Fibroblast of lung (primary cell): ENCODE measurements at places on chromosomes 5 and 9.

- no peaks in the 10 kb centered on the region for H3K36me3 ChIP-seq
- H3K27ac ChIP-seq, result no peak overlapping the region
- DNase-seq, result no peak
- H3K4me1 ChIP-seq, result no peaks in the 10 kb centered on the region
These were observed 396.0 kb upstream of the ZNF608 start for GRCh38 chr5:125142458-125142857.

DNA sequence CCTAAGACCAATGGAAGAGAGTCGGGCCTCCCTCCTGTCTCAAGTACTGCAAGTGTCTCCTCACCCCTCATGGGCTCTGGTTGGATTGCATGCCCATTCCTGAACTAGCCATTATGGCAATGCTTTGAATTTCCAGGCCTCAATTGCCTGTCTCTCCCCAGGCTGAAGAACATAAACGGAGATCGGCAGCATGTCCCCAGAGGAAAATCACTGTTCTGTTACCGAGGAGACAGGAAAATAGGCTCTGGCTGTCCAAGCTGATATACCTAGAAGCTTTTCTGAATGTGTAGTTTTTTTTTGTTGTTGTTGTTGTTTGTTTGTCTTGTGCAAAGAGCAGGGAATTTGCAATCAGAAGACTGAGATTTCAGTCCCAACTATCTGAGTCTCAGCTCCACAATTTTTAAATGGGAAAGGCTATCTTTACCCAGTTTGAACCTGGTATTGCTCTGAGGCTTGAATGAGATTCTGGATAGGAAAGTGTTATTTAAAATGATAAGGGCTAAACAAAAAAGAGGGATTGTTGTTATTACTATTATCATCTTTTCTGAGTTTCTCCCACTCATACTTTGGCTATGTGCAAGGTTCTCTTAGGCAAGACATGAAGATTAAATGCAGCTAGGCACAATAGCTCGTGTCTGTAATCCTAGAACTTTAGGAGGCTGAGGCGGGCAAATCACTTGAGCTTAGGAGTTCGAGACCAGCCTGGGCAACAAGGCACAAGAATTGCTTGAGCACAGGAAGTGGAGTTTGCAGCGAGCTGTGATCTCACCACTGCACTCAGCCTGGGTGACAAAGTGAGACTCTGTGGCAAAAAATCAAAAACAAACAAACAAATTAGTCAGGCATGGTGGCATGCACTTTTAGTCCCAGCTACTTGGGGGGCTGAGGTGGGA lies 77.2 kb upstream of the KLF9 start:
- H3K27ac ChIP-seq, result no peak overlapping the region
- DNase-seq, result no peak
- no peaks in the 10 kb centered on the region for H3K36me3 ChIP-seq
- H3K4me1 ChIP-seq, result no peaks in the 10 kb centered on the region
- no peak overlapping the region for H3K4me3 ChIP-seq
- H3K27me3 ChIP-seq, result no peaks in the 10 kb centered on the region

DNA sequence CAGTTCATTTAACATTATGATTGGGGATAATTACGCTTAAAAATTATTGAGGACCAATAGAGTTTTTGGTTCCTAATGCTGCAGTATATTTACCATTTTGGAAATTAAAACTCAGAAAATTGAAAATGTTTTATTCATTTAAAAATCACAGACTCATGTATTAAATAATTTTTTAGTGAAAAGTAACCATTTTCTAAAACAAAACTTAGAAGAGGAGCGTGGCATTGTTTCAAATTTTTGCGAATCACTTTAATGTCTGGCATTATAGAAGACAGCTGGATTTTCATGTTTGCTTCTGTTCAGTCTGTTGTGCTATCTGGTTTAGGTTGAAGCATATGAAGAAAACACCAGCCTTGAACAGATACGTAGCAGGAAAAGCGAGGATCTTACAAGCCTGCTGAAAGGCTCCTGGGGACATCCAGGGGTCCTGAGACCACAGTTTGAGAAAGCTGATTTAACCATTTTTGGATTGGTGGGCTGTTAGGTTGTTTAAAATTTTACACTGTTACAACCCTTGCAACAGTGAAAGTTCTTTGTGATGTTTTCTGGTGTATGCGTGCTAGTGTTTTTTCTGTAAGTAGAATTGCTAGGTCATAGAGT lies 1.6 kb downstream of the ZFYVE16 start:
- peak overlapping the region; percentile 88 for H3K4me3 ChIP-seq
- H3K36me3 ChIP-seq, result peaks cover 2% of the 10 kb centered on the region
- DNase-seq, result peak; percentile 5
- no peaks in the 10 kb centered on the region for H3K27me3 ChIP-seq
- peak overlapping the region; percentile 43 for H3K27ac ChIP-seq

DNA sequence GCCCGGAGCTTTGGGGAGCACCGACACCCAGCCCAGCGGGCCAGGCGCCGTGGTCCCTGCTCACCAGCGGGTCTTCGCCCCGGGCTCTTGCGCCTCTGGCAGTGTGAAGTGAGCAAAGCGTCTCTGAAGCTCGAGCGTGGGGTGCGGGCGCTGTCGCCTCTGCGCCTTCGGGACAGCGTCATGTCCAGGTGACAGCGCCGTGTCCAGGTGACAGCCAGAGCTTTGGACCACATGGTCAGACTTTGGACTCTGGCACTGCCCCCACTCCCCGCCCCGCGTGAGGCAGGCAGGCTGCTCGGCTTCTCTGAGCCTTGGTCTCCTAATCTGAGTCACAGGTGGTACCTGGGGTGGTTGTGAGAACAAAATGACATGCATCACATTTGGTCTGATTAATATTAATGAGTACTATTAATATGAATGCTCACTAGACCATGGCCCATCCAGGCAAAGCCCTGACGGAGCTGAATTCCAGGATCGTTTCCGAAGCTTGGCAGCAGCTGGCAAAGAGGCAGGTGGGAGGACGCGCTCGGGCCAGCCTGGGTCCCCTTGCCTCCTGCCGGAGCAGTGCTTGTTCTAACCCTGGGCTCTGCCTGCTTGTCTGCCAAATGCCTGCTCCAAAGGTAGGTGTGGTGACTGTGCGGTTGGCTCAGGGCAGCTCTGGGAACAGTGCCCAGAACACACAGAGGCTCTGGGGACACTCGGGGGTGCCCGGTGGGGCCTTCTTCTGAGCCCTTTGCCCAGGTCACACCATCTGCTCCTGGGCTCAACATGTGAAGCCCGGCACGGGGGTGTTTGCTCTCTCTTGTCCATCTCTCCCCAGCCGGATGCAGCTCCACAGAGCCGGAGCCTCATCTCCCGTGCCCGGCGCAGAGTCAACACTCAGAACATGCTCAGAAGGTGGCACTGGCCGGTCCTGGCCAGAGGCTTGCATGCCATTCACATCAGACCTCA lies 157.1 kb downstream of the OLFM1 start:
- no peaks in the 10 kb centered on the region for H3K4me1 ChIP-seq
- H3K27ac ChIP-seq, result no peak overlapping the region
- H3K4me3 ChIP-seq, result no peak overlapping the region
- H3K27me3 ChIP-seq, result no peaks in the 10 kb centered on the region
- no peak for DNase-seq

- H3K36me3 ChIP-seq, result no peaks in the 10 kb centered on the region
- no peak overlapping the region for H3K4me3 ChIP-seq
- no peak for DNase-seq
- H3K4me1 ChIP-seq, result no peaks in the 10 kb centered on the region
- no peaks in the 10 kb centered on the region for H3K27me3 ChIP-seq
- no peak overlapping the region for H3K27ac ChIP-seq
These were observed 1849.2 kb upstream of the C9orf72 start for GRCh38 chr9:29422438-29422837.

- no peak overlapping the region for H3K4me3 ChIP-seq
- peaks cover 7% of the 10 kb centered on the region for H3K4me1 ChIP-seq
- peak; percentile 64 for DNase-seq
- H3K27me3 ChIP-seq, result no peaks in the 10 kb centered on the region
These were observed 106.8 kb downstream of the PDE6A start for GRCh38 chr5:149837680-149838269.

DNA sequence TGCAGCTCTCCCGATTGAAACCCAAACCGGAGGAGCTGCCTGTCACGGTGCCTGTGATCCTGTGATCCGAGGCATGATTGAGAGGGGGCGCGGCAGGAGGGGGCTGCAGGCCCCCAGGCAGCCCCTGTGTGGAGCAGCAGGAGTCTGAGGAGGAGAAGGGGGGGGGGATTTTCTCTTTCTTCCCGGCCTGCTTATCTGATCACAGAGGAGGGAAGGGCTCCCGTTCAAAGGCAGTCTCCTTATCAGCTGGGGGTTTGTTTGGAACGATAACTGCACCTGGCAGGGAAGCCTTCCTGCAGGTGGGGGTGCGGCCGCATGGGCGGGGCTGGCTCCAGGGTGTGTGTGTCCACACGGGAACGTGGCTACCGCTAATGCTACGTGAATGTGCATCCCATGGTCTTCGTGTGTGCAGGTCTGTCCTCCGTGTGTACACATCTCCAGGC lies 38.4 kb downstream of the LMX1B start:
- DNase-seq, result no peak
- no peak overlapping the region for H3K4me3 ChIP-seq
- peaks cover 29% of the 10 kb centered on the region for H3K27me3 ChIP-seq
- no peak overlapping the region for H3K27ac ChIP-seq
- H3K4me1 ChIP-seq, result no peaks in the 10 kb centered on the region

DNA sequence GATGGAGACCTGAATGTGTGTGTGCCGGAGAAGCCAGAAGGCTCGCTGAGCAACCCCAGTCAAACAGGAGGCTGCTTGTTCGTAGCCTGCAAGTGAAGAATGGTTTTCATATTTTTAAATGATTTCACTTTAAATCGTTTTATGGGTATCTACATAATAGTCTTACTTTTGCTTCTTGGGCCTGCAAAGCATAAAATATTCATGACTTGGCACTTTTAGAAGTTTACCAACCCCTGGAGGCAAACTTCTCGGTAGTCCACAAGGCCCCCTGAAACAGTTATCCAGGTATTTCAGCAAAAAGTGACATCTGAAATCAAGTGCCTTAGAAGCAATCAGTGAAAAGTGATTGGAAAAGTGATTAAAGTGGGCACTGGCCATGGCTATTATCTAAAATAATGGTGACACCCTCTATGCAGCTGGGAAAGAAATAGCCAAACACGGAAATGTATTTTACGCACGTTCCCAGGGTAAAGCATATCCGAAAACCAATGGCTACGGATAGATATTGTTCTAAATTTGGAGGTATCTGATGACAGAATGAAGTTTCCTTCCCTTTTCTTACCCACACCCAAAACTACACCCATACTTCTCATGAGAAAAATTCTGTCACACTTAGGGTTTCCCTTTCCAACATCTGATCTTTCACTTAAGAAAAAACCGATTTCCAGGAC lies 39.0 kb downstream of the RAPGEF1 start:
- no peak for DNase-seq
- no peaks in the 10 kb centered on the region for H3K36me3 ChIP-seq
- peaks cover 14% of the 10 kb centered on the region for H3K4me1 ChIP-seq
- no peak overlapping the region for H3K27ac ChIP-seq
- H3K4me3 ChIP-seq, result no peak overlapping the region

GRCh38 chr5:68950930-68951329 lies 142.9 kb upstream of the SLC30A5 start:
- no peak overlapping the region for H3K27ac ChIP-seq
- no peaks in the 10 kb centered on the region for H3K36me3 ChIP-seq
- no peak for DNase-seq
- no peak overlapping the region for H3K4me3 ChIP-seq

GRCh38 chr5:66757219-66757833 lies 161.1 kb downstream of the MAST4 start:
- DNase-seq, result peak; percentile 79
- no peaks in the 10 kb centered on the region for H3K4me1 ChIP-seq
- no peak overlapping the region for H3K4me3 ChIP-seq

DNA sequence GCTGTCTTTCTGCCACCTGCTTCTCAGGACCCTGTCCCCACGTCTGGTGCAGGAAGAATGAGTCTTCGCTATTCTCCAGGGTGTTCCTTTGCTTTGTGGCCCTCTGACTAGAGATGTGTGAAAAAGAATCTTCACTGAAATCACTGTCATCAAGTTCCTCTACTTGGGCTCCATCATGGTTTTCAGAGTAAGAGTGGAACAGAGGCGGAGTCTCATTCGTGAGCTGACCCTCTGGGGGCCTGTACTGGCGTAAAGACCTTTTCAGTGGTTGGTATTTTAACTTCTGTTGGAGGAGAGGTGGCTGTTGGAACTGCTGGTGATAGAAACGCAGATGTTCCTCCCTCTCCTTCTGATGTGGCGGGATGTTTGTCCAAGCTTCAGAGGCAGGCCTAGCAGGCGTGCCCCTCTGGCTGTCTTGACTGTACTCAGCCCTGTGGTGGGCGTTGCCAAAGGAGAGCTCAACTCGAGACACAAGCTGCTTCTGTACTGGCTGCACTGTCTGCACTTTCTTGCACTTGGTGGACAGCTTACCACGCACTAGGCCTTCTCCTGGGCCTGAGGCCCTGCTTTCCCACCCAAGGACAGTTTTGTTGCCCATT lies 72.0 kb downstream of the KIF24 start:
- no peak overlapping the region for H3K27ac ChIP-seq
- H3K36me3 ChIP-seq, result peaks cover 3% of the 10 kb centered on the region

GRCh38 chr9:112002847-112003457 lies 106.3 kb downstream of the UGCG start:
- peak overlapping the region; percentile 16 for H3K27ac ChIP-seq
- no peaks in the 10 kb centered on the region for H3K27me3 ChIP-seq
- peak; percentile 36 for DNase-seq
- H3K4me1 ChIP-seq, result no peaks in the 10 kb centered on the region
- H3K4me3 ChIP-seq, result no peak overlapping the region
- no peaks in the 10 kb centered on the region for H3K36me3 ChIP-seq

DNA sequence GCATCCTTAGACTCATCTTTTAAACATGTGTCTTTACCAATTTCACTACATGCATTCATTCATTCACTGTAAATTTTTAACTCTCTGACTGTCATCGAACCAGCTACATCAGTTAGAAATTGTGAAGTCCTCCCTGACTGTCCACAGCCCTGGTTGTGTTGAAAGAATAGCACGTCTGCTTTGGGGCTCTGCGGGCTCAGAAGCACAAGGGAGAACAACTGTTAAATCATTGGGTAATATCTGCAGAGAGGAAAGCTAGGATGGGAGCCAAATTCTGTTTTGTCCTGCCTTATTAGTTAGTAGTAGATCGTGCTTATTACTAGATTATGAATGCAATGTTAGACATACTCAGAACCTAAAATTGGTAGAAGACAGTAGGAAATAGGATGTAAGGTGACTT lies 26.3 kb upstream of the FAM120AOS start:
- no peak overlapping the region for H3K4me3 ChIP-seq
- H3K4me1 ChIP-seq, result no peaks in the 10 kb centered on the region
- DNase-seq, result no peak
- no peaks in the 10 kb centered on the region for H3K27me3 ChIP-seq

DNA sequence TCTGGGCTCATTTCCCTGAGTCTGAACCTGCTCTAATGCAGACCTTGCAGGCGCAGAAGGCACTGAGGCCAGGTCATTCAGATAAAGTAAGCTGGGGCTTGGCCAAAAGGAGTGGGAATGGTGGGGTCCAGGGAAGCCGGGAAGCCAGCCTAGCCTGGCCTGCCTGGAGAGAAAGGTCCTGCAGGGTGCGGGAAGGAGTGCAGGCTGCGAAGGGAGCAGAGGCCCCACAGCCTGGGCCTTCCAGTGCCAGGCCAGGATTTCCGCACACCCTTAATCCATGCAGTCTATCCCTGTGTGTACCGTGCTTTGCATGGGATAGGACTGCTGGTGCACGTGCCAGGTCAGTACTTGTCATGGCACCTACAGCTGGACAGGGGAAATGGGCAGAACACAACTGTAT lies 3.6 kb upstream of the STING1 start:
- DNase-seq, result no peak
- H3K4me3 ChIP-seq, result no peak overlapping the region
- H3K36me3 ChIP-seq, result no peaks in the 10 kb centered on the region
- H3K27me3 ChIP-seq, result no peaks in the 10 kb centered on the region
- peaks cover 8% of the 10 kb centered on the region for H3K4me1 ChIP-seq
